ENCODE measurements at places on chromosomes 2 and 18.

DNA sequence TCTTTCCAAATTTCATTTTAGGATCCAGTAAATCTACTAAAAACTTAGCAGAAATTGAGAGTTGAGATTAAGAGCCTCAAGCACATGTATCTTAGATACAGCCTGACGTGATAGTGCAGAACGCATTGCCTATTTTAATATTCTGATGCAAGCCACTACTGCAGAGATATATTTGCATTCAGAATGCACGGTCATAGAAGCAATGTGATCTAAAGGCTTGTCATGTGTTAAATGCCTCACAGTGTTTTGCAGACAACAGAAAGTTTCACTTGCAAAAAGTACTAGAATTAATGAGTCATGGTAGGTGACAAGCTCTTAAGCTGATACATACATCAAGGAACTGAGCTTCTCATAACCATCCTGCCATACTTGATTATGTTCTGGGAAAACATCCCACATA, 886.7 kb upstream of the CHAC2 start:
- DNase-seq = no peak

DNA sequence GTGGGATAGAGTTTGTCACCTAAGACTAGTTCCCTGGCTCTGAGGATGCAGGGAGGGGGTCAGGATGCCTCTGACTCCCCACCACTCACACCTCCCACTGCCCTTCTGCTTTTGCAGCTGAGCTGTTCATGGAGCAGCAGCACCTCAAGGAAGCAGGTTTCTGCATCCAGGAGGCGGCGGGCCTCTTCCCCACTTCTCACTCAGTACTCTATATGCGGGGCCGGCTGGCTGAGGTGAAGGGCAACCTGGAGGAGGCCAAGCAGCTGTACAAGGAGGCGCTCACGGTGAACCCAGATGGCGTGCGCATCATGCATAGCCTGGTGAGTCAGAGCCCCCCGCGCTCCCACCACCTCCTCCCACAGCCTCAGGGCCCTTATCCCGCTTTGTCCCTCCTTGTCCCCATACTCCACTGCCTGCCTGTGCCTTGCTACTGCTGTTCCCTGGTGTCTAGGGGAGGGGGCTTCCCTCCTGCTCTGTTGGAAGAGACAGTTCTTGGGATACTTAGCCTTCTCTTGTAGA, 94.4 kb downstream of the STPG4 start:
- no peak for DNase-seq

DNA sequence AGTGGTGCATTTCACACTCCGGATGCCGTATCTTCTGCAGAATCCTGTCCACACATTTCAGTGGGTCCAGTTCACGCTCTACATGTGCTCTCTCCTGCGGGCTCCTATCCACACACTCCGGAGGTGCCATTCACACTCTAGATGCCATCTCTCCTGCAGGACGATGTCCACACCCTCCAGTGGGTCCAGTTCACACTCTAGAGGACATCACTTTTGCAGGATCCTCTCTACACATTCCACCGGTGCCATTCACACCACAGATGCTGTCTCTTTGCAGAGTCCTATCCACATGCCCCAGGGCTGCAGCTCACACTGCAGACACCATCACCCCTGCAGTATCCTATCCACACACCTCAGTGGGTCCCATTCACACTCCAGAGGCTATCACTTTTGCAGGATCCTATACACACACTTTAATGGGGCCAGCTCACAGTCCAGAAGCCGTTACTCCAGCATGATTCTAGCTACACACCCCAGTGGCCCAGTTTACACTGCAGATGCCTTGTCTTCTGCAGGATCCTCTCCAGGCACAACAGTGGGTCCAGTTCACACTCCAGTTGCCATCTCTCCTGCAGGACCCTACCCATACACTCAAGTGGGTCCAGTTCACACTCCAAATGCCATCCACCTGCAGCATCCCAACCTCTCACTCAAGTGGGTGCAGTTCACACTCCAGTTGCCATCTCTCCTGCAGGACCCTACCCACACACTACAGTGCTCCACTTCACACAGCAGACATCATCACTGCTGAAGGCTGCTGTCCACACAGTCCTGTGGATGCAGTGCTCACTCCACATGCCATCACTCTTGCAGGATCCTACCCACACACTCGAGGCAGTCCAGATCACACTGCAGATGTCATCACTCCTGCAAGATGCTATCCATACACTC, 2.1 kb upstream of the PXDN start:
- DNase-seq = no peak

GRCh38 chr2:35548171-35548570, 807.4 kb upstream of the CRIM1 start:
- no peak for DNase-seq

DNA sequence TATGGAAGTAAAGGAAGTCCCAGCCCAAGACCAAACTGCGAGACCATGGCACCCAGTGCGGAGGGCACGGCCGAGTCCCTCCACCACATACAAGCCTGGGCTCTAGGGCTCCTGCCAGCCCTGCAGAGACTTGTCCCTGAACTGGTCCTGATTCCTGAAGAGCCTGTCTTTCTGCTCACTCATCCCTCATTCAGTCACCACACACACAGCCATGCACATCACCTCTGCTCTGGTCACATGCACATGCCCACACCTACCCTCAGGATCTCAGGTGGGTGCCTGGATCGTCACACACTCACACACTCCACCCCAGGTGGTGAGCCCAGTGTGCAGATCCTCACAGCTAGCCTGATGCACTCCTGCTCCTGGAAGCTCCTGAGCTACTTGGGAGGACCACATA, 71.4 kb upstream of the LAPTM4A start:
- DNase-seq = no peak

GRCh38 chr2:46041434-46041833, 255.8 kb upstream of the EPAS1 start:
- DNase-seq = no peak

DNA sequence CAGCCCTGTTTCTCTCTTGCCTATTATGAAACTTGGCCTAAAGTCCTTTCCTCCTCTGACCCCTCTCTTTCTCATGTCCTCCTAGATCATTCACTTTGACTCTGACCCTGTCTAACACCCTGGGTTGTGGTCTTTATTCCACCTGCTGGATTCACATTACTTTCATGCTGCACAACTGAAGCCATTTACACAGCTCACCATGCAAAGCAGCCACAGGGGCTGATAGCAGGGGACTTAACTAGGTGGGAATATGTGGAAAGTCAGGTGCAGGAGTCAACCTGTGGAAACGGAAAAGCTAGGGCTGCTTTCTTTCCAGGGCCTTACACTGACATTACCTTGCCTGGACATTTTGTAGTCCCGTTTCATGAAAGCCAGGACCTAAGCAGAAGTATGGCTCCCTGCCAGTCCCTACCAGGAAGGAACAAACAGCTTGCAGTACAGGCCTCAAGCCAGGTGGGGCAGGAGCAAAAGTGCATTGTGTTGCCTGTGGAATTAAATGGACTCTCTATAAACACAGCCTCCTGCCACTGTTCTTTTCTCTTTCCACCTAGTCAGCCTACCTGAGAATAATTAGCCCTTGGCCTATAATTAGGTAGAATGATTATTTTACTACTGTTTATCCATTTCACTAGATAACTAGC, 11.8 kb downstream of the MAPRE3 start:
- peak; percentile 17 for DNase-seq

- no peak for DNase-seq
Measured at GRCh38 chr2:47039913-47040562, 115.1 kb downstream of the STPG4 start.

GRCh38 chr2:238030422-238031155, 30.2 kb upstream of the SCLY start:
- no peak for DNase-seq

- DNase-seq = no peak
Measured at GRCh38 chr18:32621034-32621433, 150.4 kb upstream of the GAREM1 start.

DNA sequence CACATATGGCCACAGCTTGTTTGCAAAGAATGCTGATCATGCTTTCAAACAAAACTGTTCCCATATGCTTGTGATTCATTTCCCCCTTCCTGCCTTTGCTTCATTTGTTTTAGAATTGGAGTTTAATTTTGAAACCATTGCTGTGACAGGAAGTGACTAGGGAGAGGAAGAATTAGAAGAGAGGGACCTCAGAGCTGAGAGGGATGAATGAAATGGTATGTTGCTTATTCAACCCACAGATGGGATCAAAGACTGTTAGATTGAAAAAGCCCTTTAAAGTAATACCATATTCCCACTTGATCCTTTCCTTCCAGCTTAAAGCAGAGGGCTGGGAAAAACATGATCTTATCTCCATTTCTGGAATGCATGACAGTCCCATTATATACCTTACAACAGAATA, 106.2 kb upstream of the RNF152 start:
- no peak for DNase-seq

DNA sequence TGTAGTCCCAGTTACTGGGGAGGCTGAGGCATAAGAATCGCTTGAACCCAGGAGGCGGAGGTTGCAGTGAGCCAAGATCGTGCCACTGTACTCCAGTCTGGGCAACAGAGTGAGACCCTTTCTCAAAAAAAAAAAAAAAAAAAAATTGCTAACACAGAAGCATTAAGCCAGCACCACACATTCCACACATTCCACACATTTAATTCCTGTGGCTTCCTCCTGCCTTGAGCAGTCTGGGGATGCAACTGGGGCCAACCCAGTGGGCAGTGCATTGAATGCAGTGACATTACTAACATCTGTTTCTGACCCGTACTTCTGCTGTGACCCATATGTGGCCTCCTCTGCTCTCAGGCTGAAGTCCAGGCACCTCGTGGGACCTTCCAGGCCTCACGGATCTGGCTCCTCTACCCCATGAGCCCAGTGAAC, 107.0 kb downstream of the BCL2L11 start:
- DNase-seq = no peak

- DNase-seq = no peak
Measured at GRCh38 chr2:239348563-239349452, 52.0 kb downstream of the HDAC4 start.

- no peak for DNase-seq
Measured at GRCh38 chr2:3814706-3815245, 111.4 kb downstream of the DCDC2C start.

GRCh38 chr2:221434142-221434541, 138.0 kb downstream of the EPHA4 start:
- DNase-seq = no peak

DNA sequence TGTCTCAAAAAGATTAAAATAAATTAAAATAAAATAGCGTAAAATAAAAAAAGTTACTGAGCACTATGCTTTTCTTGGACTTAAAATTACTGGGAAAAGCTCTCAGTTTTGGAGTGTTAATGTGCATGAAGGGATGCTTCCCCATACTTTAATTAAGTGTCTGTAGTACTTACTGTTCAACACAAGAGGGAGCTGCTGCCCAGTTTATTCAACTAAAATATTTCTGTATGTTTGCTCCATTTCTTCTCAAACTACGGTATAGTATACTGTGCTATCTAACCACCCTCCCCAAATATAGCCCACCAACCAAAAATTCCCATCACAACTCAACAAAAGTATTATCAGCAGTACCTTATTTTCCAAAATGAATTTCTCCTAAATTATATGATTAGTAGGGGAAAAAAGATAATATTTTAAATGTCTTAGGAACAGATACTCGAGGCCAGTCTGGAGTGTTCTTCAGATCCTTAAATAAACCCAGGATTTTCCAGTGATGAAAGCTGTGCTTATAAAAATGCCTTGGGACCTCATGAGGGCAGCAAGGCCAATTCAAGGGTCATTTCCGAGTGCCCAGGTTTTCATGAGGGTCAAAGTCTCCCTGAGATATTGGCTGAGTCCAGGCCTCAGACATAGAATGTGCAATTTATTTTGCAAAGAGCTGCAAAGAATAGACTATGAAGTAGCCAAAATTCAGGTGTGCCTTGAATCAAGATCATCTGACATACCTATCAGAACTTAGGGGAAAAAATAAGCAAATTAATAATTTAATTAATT, 64.1 kb downstream of the CHRNA1 start:
- no peak for DNase-seq

- no peak for DNase-seq
Measured at GRCh38 chr18:58860747-58861231, 3.9 kb upstream of the ZNF532 start.

DNA sequence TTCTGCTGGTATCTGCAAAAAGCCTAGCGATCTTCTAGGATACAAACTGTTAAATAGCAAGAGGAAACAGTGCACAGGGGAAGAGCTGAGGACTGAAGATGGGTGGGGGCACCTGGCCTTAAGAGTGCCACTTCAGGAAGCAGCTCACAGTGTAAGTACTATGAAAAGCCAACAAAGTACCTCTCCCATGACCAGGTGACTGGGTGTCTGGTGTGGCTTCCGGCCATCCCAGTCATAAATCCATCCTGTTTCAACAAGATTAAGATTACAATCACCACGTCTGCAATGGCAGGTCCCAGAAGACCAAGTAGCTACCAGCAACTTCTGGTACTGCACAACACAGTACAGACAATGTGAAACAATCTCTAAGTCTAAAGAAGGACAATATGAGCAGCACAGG, 15.9 kb downstream of the ERFE start:
- DNase-seq = no peak

DNA sequence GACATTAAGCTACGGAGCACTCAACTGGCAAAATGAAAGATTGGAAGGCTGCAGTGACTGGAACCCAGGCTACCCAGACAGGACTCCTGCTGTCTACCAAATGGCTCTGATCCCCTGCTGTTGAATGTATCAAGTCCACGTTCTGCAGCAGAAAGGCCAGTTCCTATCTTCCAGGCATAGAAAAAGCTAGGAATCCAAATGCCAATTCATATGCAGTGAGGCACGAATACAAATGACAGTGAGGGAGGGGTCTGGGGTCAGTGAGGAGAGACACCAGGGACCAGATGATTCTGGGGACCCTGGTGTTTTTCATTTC, 5.3 kb downstream of the NRP2 start:
- DNase-seq = no peak

DNA sequence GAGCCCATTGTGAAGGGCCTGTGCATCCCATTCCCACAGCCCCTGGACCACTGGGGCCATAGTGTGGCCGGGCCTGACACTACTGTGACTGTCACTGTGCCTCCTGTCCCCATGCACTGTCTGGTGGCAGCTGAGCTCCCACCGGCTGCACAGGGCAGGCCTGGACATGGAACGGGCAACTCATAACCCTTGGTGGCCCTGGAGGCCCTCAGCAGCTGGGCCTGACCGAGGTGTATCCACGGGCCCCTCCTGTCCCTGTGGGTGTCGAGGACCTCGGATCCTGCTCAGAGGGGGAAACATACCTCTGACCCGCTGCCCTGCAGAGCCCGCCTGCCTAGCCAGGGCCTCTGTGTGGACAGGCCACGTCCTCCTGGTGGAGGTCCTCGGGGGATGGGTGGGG, 7.8 kb upstream of the GAL3ST2 start:
- no peak for DNase-seq

DNA sequence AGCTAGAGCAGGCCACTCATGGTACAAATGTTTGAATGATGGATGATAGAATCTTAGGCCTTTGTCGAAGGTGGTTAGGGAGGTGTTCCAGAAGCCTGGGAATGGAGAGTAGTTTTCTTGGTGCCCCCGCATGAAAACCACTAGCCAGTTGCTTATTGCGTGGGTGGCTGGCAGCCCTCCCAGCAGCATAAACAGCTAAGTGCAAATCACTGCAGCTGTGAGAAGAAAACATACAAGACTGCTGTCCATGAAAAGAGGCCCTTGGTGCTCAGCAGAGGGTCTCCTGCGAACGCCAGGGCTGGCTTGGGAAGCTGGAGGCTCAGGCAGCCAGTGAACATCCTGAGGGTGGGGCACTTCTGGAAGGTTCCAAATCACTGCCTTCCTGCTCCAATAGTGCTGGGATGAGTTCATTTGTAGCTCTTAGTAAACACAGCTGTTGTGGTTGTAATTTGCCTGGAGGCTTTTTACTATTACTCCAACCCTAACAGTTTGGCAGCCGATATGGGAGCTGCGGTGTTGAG, 118.8 kb downstream of the MGAT5 start:
- peak; percentile 32 for DNase-seq

- no peak for DNase-seq
Measured at GRCh38 chr2:223050900-223051504, 988 bp upstream of the KCNE4 start.

- no peak for DNase-seq
Measured at GRCh38 chr18:79139206-79139605, 70.0 kb downstream of the ATP9B start.
